ENCODE measurements at places on chromosomes 16 and 17.

- no peak for DNase-seq
Observed at GRCh38 chr17:56593646-56594319, at the start of gene NOG. TSS of gene NOG (plus strand) at chr17:56593699. CDS start at chr17:56594224, 525 bp downstream.

GRCh38 chr17:44312396-44313104, 4.1 kb downstream of the RUNDC3A start:
- DNase-seq: no peak

- no peak for DNase-seq
Observed at GRCh38 chr16:81695321-81696165, 83.5 kb upstream of the PLCG2 start.

- no peak for DNase-seq
Observed at GRCh38 chr16:78507576-78507975, 408.1 kb downstream of the WWOX start.

- DNase-seq: no peak
Observed at GRCh38 chr17:73390221-73390620, 78.4 kb upstream of the CDC42EP4 start.

GRCh38 chr16:66911801-66912200, 6.9 kb downstream of the CDH16 start:
- no peak for DNase-seq

- DNase-seq: peak; percentile 18
Observed at GRCh38 chr16:85393674-85394451, 219.3 kb upstream of the GSE1 start.

DNA sequence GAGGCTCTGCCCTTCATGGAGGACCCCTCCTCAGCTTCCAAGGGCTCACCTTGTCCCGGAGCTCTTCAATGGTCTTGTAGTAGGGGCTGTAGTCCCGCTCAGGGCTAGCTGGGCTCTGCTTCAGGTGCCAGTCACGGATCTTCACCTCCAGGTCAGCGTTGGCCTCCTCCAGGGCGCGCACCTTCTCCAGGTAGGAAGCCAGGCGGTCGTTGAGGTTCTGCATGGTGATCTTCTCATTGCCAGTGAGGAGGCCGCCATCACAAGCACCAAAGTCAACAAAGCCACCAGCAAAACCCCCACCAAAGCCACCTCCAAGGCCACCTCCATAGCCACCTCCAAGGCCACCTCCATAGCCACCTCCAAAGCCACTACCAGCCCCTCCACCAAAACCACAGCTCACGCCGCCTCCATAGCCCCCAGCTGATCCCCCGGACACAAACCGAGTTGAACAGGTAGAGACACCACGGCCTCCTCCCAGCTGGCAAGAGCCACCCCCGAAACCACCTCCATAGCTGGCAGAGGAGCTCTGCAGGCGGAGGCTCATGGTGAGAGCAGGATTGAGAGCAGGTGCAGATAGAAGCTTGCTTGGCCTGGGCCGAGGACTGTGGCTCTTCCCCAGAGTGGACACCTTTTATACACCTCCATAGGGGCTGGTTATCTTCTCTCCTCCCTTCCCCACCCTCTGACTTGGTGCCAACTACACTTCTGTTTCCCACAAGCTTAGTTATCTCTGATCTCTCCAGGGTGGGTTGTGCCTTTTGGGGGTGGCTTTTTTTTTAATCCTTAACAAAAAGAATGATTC, at the start of gene KRT13:
TSS of gene KRT13 (minus strand) at position 606 of the 802 bp plus-strand sequence. CDS start at position 544, 62 bp downstream.
- no peak for DNase-seq

DNA sequence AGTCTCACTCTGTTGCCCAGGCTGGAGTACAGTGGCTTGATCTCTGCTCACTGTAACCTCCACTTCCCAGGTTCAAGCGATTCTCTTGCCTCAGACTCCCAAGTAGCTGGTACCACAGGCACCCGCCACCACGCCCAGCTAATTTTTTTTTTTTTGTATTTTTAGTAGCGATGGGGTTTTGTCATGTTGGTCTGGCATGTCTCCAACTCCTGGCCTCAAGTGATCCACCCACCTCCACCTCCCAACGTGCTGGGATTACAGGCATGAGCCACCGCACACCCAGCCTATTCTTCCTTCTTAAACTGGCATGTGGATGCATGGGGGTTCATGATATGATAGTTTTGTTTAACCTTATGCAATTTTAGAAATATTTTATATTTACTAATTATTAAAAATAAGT, 39.4 kb upstream of the VWA3A start:
- no peak for DNase-seq

DNA sequence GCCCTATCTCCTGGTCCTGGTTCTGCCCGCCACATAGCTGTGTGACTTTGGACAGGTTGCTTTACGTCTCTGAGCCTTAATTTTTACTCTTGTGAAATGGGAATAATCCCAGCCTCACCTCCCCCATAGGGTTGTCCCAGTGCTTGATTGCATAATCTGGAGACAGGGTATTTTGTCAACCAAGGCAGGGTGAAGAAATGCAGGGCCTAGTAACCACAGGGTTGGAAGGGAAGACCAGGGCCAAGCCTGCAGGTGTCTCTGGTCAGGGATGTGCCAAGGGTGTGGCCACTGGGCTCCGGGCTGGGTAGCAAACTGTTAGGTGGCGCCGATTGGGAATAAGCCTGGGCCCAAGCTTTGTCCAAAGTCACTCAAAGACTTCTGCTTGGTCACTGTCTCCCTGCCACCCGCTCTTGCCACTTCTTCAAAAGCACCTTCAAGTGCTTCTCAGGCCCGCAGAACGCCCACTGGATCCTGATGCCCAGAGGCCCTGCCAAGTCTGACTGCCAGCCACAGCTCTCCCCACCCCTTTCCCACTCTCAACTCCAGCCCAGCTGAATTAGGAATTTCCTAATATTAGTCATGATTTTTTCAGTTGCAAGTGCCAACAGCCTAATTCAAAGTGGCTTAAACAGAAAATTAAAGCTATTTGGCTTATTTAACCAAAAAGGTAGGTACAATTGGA, 20.6 kb upstream of the COL1A1 start:
- DNase-seq: no peak

- no peak for DNase-seq
Observed at GRCh38 chr17:78610951-78611511, 33.8 kb upstream of the DNAH17 start.

GRCh38 chr16:78961464-78961863, 639.1 kb downstream of the MAF start:
- no peak for DNase-seq

DNA sequence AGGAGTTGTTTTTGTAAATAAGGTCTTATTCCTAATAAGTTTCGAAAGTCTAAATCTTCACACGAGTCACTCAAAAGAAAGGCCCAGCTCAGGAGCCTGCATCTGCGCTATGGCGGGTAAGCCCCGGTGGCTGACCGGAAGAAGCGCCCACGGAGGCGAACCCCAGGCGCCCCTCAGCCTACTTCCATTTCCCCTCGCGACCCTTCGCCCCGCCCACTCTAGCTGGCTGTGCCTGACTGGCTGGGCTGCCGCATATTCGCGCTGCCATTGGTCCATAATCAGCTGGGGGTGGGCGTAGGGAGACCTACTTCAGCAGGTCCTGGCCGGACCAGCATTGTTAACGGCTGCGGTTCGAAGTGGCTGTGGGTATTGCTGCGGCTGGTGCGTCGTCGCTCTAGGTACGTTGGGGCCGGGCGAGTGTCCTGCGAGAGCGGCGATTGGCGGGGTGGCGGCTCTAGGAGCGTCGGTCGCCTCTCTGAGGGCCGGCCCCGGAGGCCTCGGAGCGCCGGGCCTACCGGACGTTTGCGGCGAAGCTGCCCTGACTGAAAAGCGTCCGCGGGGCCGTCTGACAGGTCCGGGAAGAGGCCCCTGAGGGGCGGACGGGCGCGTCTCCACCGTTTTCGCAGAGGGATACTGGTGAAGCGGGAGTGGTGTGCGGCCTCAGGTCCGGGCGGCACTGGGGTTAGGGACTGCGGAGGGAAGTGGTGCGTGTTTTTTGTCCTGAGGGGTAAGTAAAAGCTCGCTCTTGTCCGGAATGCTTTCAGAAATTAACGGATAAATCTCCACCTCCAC, at the start of gene ATF7IP2:
TSS of gene ATF7IP2 (plus strand) at position 337 of the 792 bp plus-strand sequence. CDS start 44,560 bp downstream, outside the sequence.
- peak; percentile 69 for DNase-seq

- no peak for DNase-seq
Observed at GRCh38 chr16:64437706-64438324, 684.0 kb downstream of the CDH11 start.

- no peak for DNase-seq
Observed at GRCh38 chr17:40862985-40863733, 3.9 kb downstream of the KRT12 start.

GRCh38 chr17:12229335-12229734, 208.7 kb downstream of the MAP2K4 start:
- DNase-seq: no peak

Data from fibroblast of skin of left biceps (primary cell).